ENCODE measurements at places on chromosomes 2 and 18.

GRCh38 chr2:58620896-58621295 is 379.8 kb upstream of the FANCL start:
- no peak for DNase-seq

DNA sequence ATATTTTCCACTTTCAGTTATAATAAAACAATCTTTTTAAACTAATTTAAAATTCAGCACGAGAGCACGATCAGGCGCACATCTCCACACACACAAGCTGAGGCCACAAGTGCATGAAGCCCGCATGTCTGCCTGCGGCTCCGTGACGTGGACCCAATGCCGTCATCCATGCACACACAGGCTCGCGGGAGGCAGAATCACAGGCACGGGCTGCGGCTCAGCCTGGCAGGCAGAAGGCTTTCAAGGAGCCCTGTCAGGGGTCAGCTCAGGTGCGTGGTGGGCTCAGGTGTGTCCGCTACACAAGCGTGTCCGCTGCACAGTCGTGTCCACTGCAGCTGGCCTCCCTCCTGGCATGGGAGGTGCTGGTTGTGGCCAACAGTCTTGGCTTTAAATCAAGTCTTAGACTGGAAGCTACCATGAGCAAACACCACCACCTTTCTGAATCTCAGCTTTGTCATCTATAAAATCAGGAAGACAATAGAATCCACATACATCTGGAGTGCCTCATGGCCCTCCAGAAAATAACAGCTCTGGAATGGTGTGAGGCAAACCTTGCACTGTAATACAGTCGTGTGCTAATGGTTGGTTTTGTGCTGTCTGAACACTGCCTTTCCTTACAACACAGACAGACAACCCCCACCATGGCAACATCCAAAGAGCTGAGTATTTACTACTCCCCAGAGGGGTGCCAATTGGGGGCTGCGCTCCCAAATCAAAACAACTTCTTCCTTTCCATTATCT is 210.1 kb downstream of the NDUFA10 start:
- DNase-seq = no peak

DNA sequence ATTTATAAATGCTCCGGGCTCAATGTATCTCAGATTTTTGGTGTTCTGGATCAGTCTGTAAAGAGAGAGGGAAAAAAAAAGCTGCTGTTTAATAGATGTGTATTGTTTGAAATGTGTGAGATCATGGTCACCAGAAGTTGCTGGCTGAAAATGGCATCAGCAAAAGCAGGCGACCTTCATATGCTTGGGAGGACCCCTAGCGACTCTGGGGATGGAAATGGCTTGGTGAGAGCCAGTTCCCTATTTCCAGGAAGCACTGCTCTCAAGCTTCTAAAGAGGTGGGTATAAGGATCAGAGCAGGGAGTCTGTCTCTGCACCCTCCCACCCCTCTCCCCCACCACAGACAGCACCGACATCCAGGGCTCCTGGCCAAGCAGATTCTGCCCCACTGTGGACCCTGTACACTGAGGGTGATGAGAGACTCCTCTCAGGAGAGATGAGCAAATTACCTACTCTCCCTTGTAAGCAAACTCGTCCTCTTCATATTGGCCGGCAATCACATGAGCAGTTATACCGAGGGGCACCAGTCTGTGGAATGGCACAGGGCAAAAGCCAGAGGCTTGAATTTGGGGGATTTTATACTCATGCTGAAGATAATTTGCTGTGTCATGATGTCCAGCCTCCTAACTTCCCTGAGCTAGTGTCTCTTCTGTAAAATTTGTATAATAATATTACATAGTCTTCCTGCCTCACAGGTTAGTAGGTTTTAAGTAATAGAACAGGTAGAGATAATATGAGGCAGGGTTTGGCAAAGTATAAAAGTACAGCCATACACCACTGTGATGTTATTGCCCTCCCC is 29.6 kb downstream of the LHCGR start:
- DNase-seq = no peak

GRCh38 chr2:197057959-197058358 is 131.5 kb upstream of the PGAP1 start:
- DNase-seq = no peak

DNA sequence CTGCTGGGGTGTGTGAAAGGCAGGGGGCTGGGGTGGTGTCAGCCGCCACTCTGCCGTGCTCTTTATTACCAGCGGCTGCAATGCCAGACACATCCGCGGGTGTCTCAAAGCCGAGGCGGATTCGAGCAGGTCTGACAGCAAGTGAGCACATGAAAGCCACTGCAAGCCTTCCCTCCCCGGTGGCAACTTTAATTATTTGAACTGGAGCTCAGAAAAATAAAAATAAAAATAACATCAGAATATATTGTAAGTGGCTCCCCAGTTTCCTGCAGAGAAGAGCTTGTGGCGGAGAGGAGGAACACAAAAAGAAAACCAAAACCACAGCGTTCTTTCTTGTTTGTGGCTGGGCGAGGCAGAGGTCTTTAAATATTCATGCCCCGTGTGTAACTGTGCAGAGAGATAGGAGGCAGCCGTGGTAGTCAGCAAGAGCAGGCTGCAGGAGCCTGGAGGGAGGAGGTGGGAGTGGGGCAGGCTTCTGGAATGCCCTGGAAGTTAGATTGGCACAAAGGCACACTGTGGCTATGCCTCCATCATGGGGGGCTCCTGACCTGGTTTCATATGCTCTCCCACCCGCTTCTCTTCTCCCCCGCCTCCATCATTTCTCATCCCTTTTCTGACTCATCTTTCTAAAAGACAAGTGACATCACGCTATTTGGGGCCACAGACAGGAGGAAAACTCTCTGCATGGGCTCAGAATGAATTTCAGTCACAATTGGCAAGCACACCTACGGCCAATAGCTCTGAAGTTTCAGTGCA is 199.8 kb downstream of the CLIP4 start:
- DNase-seq = no peak

GRCh38 chr2:15645720-15646385 is 54.2 kb downstream of the DDX1 start:
- no peak for DNase-seq

DNA sequence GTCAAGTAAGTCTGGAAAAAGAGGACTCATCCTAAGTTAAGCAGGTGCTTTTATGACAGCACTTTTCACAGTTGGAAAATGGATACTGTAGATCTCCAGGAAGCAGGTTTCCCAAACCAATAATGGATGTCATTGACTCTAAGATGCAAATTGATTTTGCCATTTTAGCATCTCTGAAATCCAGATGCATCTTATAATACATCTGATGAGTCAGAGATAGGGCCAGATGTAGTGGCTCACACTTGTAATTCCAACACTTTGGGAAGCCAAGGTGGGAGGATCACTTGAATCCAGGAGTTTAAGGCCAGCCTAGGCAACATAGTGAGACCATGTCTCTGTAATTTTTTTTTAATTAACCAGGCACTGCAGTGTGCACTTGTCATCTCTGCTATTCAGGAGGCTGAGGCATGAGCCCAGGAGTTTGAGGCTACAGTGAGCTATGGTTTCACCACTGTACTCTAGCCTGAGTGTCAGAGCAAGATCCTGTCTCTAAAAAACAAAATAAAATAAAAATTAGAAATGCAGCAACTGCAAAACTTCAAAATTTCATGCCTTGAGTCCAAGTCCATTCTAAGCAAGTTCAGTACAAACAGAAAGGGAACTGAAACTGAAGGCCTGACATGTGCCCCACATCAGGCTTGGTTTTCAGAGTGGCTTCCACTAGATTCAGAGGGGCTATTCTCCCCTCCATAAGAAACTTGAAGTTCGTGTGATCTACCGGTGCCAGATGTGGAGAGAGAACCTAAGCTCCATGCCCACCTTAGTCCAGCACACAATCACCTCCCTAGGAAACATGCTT is 267.8 kb upstream of the NCKAP5 start:
- no peak for DNase-seq

DNA sequence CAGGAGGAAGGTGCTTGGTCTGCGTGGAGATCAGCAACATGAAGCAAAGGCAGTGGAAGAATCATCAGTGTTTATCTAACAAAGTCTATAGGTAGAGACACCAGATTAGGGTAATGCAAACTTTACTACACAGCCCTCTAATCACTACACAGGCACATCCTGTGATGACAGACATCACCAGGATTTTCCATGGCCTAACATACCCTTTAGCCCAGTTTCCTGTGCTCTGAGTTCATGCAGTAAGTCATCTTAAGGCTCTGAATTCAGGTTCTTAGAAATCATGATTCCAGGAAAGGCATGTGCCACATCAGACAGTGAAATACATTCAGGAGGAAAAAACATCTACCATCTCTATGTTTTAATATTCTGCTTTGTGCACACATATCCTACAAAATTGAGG is 708.5 kb upstream of the SLC8A1 start:
- DNase-seq = no peak

DNA sequence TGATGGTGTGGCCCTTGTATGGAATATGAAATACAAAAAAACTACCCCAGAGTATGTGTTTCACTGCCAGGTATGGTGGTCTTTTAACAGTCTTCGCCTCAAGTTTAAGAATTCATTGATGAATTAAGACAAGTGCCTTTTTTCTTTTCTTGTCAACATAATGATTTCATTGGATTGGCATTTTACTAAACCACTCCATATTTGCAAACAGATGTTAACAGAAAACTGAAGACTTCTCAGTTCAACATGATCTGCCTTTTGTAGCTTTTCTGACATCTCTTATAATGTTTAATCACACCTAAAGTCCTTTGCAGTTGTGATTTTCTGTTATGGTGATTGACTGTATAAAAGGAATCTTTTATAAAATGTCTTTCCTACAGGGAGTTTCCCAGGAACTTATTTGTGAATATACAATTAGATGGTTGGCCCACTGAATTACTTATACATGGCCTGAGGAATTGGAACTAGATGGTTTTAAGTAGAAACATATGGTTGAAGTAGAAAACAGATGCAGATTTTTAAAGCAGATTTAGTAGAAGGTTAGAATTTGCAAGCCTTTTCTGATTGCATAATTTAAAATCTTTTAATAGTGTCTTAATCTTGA is 39.7 kb downstream of the DYNC1I2 start:
- no peak for DNase-seq

DNA sequence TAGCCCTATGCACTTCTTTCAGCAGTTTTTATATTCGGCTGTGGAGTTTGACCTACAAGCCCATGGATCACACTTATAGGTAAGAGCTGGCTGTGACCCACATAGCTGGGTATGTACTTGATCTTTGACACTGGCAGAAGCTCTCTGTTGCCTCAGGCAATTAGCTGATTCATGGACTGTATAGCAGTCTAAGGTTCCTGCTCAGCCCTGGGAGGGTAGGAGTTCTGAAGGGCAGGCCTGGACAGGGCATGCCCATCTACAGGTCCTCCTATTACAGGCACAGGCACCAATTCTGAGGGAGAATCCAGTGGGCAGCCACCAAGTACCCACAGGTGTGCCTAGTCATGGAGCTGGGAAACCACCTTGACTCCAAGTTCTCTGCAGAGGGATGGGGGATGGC is 301.8 kb upstream of the GALNT5 start:
- no peak for DNase-seq

- DNase-seq = no peak
Observed at GRCh38 chr2:17538844-17539554, 1.5 kb upstream of the VSNL1 start.

DNA sequence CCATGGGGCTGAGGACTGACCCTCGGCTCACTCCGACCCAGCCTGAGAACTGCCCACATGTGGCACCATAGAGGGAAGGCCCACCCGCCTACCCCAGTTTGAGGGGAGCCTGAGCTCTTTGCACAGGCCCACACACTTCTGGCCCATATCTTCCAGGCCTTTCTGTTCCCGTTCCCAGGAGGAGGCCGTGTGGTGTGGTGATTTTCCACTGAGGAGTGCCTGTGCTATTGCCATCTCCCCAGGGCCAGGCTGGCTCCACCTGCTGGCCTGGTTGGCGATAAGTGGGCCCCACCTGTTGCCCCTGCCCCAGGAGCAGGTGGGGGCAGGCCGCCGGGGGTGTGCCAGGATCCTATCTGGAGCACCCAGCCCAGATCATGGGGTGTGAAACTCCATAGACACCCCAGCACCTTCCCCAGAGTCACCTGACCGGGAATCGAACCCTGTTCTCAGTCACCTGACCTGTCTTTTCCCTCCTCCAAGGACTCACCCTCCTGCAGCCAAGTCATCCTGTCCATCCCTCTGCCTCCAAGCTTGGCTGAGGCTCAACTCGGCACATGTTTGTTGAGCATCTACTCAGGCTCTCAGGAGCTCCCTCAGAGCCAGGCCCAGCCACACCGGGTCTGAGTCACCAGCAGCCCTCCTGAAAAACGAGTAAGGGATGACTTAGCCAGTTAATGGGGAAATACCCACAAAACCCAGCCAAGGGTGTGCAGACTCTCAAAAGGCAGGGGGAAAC is 120.1 kb downstream of the CYP26B1 start:
- no peak for DNase-seq

DNA sequence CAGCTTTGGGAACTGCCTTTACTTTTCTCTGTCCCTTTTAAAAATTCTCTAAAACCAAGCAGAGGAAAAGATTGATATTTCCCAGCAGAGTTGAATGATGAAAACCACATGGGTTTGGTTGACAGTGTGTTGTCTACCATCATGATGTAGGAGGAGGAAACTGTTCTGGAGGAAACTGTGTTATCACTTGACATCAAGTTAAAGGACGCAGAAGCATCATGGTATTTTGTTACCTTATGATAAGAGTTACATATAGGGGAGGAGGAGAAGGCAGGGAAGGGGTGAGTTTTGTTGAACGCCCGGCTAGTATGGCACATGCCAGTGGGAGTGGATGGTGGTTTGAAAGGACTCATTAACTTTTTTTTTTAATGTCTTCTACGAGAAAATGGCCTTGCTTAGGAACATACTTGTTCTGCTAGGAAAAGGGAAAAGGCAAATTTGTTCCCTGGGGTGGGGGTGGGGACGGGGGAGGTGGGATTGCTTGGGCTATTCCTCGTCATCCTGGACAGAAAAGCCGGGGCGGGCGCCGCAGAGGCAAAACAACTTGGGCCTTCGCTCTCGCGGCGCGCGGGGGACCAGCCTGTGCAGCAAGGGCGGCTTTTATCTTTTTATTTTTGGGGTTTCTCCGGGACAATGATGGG is 766 bp downstream of the TMEM17 start:
- no peak for DNase-seq

DNA sequence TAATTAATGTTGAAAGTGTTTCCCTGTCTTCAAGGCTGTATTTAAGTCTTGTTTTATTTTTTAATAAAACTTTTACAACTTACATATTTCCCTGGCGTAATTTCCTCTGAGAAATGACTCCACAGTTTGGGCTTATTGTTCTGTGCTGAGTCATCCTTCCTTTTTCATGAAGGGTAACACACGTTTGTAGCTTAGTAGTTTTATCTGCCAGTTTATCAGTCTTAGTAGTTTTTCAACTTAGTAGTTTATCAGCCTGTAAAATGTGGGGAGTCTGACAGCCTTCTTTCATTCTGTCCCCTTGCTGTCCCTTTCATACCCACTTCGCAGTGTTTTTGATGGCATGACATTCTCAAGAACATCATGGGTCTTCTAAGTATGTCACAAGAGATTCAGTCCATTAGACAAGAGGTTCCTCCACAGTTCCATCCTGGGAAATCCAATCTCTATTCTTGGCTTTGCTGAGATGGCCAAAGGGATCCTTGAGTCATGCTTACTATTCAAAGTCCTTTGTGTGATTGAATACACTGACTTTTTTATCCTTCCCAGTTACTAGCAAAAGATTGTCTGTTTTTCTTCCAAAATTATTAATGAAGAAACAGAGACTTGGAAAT is 60.0 kb upstream of the SGPP2 start:
- DNase-seq = no peak

- peak; percentile 11 for DNase-seq
Observed at GRCh38 chr18:28766027-28766426, 589.1 kb upstream of the CDH2 start.

- DNase-seq = peak; percentile 71
Observed at GRCh38 chr2:226478109-226478809, 321.4 kb downstream of the IRS1 start.
